Peyer's patch (tissue), 4 donors: ENCODE measurements at places on chromosomes 2 and 18.

DNA sequence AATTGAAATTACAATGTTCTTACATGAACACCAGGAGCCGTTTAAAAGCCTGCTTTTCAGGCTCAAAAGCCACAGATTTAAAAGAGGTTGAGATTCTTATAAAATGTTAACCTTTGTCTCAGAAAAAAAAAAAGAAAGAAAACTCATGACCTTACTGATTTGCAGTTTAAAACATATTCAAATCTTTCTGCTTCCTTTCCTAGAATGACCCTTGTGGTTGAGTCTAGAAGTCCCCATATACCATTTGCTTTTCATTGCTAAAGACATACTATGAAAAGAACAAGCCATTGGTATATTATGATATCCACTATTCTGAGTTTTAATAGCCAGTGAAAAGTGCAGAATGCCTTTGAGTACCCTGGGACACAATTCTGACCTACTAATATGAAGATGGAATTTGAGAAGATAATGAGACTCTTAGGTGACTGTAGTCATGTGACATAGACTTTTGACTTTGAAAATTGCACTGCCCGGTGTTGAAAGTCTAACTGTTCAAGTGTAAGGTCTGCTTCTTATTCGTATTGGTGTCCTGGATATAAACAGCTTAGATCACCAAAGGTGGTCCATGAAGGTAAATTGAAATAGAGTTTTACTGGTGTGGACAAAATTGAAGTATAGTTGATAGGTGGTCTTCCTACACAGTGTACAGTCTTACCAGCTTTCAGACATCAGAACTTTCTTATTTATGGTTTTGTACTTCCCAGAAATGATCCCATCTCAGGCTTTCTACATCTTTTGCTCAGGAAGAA, 117.0 kb downstream of the DOCK10 start:
- peak overlapping the region; percentile 57 for H3K27ac ChIP-seq
- H3K4me3 ChIP-seq: no peak overlapping the region
- peaks cover 3% of the 10 kb centered on the region for H3K4me1 ChIP-seq
- no peaks in the 10 kb centered on the region for H3K27me3 ChIP-seq
- DNase-seq: no peak

GRCh38 chr2:237575869-237576862, 9.8 kb downstream of the PRLH start:
- no peak for DNase-seq
- H3K4me1 ChIP-seq: no peaks in the 10 kb centered on the region
- H3K4me3 ChIP-seq: no peak overlapping the region
- H3K27me3 ChIP-seq: no peaks in the 10 kb centered on the region

DNA sequence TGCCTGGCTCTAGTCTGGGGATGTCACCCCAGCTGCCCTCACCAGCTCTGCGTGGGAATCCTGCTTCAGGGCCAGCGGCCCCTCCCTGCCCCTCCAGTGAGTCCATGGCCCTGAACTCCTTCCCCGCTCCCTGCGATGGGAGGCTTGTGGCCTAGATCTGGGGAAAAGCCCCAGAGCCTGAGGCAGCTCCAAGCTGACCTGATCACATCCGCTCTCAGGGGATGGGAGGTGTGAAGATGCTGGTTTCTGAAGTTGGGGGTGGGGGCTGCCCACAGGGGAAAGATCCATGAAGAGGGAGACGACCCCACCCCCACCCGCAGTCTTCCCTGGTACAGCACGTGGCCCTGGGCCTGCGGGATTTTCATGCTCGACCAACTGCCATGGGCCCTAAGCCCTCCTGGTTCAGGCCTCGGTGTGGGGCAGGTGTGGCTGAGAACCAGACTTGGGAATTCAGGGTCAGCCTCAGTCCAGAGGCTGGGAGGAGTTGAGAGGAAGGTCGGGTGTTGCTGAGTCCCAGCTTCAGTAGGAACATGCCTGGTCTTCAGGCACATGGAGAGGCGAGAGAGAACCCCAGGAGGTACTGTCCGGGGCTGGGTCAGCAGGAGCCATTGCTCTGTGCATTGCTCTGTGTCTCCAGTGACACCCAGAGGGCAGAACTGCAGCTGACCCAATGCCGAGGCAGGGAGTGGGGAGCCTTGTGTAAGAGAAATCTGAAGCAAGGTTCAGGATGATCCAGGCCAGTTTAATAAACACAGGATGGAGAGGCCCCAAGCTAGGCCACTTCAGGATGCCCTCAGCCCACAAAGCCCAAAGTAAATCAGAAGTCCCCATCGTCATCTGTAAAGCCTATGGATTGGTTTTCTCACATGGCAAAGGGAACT, 115.1 kb downstream of the CAPN13 start:
- DNase-seq: no peak
- no peaks in the 10 kb centered on the region for H3K36me3 ChIP-seq
- H3K27ac ChIP-seq: no peak overlapping the region
- no peak overlapping the region for H3K4me3 ChIP-seq

GRCh38 chr18:59469463-59470180, 110.6 kb upstream of the LMAN1 start:
- no peaks in the 10 kb centered on the region for H3K4me1 ChIP-seq
- H3K36me3 ChIP-seq: no peaks in the 10 kb centered on the region
- H3K27me3 ChIP-seq: no peaks in the 10 kb centered on the region
- no peak overlapping the region for H3K27ac ChIP-seq
- DNase-seq: no peak
- H3K4me3 ChIP-seq: no peak overlapping the region

DNA sequence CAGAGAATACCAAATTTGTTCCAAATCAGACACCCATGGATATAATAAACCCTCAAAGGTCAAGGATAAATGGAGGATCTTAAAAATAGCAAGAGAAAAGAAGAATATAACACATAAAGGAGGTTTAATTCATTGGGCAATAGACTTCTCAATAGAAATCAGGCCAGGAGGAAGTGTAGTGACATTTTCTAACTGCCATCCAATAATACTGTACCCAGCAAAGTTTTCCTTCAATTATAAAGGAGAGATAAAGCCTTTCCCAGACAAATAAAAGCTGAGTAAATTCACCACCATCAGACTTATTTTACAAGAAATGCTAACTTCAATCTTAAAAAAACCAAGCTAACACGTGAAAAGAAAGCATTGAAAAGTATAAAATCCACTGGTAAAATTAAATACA, 121.6 kb downstream of the MSTN start:
- H3K27me3 ChIP-seq: no peaks in the 10 kb centered on the region
- H3K36me3 ChIP-seq: no peaks in the 10 kb centered on the region
- no peak for DNase-seq

- H3K27ac ChIP-seq: no peak overlapping the region
- H3K36me3 ChIP-seq: no peaks in the 10 kb centered on the region
- no peaks in the 10 kb centered on the region for H3K27me3 ChIP-seq
Measured at GRCh38 chr2:56291711-56292110, 107.9 kb downstream of the CCDC85A start.

DNA sequence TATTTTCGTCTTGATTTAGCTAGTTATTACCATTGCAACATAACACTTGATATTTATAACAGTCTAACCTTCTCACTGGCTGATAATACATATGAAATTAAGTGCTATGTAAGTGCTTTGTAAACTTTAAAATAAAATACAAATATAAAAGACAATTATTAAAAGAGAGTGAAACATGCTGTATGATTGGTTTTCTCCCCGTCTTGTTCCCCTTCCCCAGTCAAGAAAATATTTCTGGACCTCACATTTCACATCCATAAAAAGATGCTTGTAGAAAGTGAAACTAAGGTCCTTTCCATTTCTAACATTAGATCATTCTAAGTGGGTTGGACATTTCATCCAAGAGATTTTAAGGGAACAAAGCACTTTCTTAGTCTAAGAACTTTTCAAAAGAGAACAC, 310.2 kb upstream of the LRATD1 start:
- no peaks in the 10 kb centered on the region for H3K36me3 ChIP-seq
- no peak for DNase-seq
- H3K4me3 ChIP-seq: no peak overlapping the region
- H3K27me3 ChIP-seq: no peaks in the 10 kb centered on the region
- H3K4me1 ChIP-seq: no peaks in the 10 kb centered on the region

- no peak for DNase-seq
- no peak overlapping the region for H3K4me3 ChIP-seq
- no peaks in the 10 kb centered on the region for H3K27me3 ChIP-seq
Measured at GRCh38 chr2:230503798-230504197, 87.8 kb downstream of the SP100 start.

- no peak overlapping the region for H3K27ac ChIP-seq
- no peak for DNase-seq
- no peak overlapping the region for H3K4me3 ChIP-seq
- no peaks in the 10 kb centered on the region for H3K27me3 ChIP-seq
- no peaks in the 10 kb centered on the region for H3K36me3 ChIP-seq
- H3K4me1 ChIP-seq: no peaks in the 10 kb centered on the region
Measured at GRCh38 chr2:108490506-108491122, 41.6 kb downstream of the GCC2 start.

DNA sequence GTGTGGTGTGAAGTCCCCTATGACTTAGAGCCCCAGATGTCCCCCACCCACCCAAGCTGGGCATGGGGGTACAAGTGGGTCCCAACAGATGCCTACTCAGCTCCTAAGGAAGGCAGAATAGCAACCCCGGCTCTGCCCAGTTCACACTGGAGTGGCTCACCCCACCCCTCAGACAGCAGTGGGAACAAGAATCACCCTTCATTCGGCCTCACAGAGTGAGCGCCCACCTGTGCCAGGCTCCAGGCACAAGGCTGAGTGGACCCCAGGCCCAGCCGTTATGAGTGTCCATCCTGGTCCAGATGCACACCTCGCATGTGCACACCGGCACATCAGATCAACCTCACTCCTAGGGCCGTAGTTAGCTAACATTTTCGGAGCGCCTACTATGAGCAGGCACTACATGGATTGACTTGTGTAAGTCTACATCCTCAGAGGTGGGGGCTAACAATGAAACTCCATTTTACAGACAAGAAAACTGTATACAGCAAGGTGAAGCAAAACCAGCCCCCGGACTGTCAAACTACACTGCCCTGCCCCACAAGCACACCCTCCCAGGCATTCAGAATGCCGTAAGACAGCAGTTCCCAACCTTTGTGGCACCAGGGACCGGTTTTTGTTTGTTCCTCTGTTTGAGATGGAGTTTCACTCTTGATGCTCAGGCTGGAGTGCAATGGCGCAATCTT, 2.8 kb upstream of the ASTL start:
- no peaks in the 10 kb centered on the region for H3K27me3 ChIP-seq
- no peak overlapping the region for H3K27ac ChIP-seq
- peaks cover 20% of the 10 kb centered on the region for H3K4me1 ChIP-seq
- H3K36me3 ChIP-seq: no peaks in the 10 kb centered on the region
